CD4-positive, alpha-beta T cell treated with Interleukin-1 beta for 1 hour (primary cell): ENCODE measurements at places on chromosomes 7 and 10.

- DNase-seq, result no peak
These were observed 31.1 kb downstream of the TAX1BP1 start for GRCh38 chr7:27771111-27771510.

GRCh38 chr7:95980706-95981105, 208.4 kb downstream of the DYNC1I1 start:
- DNase-seq, result no peak

- DNase-seq, result no peak
These were observed 41.2 kb upstream of the PLPP4 start for GRCh38 chr10:120415709-120416330.

GRCh38 chr10:80460399-80461207, 6.5 kb downstream of the TSPAN14 start:
- no peak for DNase-seq

- DNase-seq, result no peak
These were observed 42.1 kb downstream of the CUX1 start for GRCh38 chr7:101859411-101860106.

DNA sequence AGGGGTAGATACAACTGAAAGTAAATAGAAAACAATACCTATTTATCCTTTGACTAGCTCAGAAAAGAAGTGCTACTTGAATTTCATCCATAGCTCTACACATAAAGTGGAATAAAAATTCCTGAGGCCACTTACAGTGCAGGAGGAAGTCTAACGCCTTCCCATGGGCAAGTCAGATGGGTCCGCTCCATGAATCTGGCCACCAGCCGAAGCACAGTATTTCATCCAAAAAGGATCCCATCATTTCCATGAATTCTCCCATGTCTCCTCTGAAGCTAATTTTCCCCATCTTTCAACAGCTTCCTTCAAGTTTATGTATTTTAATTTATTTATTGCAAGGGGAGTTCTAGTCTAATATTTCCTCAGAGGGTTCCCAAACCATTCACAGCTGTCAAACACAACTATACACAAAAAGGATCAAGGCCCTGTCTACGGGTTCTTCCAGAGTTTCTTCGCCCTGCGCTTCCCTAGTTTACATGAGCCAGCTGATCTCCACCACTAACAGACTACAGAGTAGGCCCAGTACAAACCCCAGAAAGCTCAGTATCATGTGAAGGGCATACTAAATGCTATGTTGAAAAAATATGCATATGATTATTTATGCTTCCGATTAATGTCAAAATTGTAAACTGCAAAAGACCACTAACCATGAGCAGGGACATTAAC, 184.7 kb downstream of the DOCK4 start:
- DNase-seq, result no peak

GRCh38 chr10:33799281-33799943, 464.9 kb upstream of the NRP1 start:
- no peak for DNase-seq

DNA sequence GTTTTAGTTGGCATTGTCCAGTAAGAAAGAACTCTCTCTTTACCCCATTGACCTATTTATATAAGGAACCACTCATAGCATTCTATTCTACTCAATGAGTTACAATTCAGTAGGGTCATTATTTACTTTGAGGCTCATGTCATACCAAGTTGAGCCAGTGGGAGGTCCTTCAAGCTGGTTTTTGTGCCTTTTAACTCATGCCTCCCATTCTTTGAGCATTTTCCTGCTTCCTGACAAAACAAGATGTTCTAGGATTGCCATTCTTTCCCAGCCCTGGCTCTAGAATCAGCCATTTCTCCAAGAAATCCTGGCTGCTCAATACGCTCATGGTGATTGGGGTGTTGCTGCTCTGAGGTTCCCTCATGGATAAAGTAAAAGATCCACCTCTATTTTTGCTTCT, 250.1 kb downstream of the ABCA13 start:
- DNase-seq, result no peak

GRCh38 chr10:31383810-31384588, 65.0 kb downstream of the ZEB1 start:
- no peak for DNase-seq

DNA sequence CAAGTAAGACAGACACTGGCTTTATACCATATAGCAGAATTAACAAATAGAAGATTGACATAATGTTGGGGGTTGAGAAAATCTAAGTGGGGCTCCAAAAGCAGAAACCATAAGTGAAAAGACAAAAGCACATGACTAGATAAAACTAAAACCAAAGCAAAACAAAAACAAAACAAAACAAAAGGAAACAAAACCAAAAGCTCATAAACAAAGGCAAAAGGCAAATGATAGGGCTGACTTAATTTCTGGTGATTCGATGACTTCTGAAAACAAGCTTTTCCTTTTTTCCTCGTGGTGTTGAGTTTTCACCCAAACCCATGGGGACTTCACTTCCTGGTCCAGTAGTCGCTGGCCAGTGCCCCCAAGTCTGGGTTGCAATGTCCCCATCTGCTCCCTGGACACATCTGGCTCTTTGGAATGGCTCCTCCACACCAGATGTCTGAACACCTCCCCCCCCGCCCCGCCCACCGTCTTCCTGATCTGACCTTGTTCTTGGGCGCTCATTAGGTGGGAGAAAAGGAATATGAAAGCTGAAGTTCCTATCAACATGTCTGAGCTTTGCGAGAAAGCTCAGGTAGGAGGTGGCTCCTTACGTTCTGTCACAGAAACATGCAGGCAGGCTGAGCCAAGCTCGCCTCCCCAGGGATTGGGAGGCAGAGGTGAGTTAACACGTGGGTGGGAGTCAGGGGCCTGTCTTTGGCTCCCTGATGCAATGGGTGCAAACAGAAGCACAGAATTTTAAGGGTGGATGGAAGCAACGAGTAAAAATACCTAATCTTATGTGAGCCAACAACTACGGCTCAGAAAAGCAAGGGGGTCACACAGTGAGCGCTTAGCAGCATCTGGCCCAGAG, 121.0 kb downstream of the NEURL1 start:
- DNase-seq, result no peak

DNA sequence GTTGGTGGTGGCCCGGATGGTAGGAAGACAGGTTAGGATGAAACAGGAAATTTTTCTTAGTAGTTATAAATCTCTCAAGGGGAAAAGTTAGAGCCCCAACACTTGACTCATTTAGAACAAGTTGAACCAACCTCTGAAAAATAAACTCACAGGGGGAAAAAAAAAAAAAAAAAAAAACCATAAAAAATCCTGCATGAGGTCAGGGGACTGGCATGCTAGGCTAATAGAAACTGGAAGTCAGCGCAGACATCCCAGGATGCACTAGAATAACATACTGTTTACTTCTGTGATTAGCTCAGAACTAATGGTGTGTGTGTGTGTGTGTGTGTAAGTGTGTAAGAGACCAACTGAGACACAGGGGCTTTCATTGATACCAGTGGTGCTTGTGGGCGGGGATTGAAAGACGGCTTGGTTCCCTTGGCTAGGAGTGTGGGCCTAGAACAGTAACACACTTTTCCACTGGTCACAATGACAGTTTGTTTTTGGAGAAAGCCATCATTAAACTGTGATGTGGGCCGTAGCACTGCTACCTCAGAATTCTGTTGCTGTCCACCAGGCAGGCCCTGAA, 491.6 kb upstream of the GALNT17 start:
- DNase-seq, result no peak

GRCh38 chr7:7321681-7322080, 139.3 kb downstream of the C1GALT1 start:
- DNase-seq, result peak; percentile 3

DNA sequence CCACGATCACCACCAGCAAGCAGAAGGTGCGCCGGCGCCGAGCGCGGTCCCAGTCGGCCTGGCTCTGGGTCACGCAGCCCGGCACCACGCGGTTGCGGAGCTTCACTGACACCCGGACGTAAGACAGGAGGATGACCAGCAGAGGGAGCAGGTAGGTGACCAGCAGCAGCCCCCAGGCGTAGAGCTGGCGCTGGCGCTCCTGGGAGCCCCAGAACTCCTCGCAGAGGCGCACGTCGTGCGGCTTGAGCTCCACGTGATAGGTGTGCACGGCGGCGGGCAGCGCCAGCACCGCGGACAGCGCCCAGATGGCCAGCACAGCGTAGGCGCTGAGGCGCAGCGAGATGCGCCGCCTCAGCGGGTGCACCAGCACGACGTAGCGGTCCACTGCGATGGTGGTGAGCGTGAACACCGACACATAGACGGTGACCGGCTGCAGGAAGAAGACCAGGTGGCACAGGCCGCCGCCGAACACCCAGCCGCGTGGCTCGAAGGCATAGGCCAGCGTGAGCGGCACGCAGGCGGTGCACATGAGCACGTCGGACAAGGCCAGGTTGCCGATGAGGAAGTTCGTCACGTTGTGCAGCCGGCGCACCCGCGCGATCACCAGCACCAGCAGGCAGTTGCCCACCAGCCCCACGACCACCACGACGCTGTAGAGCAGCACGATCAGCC, 920 bp downstream of the PRLHR start:
- peak; percentile 27 for DNase-seq

- DNase-seq, result no peak
These were observed 3.9 kb downstream of the HMX3 start for GRCh38 chr10:123139521-123140163.

DNA sequence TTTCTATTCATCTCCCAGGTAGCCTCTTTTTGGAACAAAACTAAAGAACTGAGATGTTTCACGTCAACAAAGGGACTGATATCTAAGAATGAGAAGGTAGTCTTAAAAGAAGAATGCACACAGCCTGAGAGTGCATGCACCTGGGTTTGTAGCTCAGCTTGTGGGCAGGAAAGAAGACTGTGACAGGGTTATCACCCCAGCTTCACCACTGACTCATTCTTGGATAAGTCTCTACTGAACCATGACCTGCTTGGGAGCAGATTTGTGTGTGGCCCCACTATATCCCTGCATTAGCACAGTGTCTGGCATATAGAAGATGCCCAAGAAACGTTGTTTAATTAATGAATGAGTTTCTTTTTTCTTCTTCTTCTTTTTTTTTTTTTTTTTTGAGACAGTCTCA, 187.5 kb downstream of the GPAM start:
- no peak for DNase-seq

- no peak for DNase-seq
These were observed 77.8 kb downstream of the BAMBI start for GRCh38 chr10:28754930-28755718.

- no peak for DNase-seq
These were observed 253.1 kb downstream of the GRID1 start for GRCh38 chr10:86113501-86113900.

GRCh38 chr7:19017374-19017773, 100.1 kb downstream of the TWIST1 start:
- DNase-seq, result no peak

DNA sequence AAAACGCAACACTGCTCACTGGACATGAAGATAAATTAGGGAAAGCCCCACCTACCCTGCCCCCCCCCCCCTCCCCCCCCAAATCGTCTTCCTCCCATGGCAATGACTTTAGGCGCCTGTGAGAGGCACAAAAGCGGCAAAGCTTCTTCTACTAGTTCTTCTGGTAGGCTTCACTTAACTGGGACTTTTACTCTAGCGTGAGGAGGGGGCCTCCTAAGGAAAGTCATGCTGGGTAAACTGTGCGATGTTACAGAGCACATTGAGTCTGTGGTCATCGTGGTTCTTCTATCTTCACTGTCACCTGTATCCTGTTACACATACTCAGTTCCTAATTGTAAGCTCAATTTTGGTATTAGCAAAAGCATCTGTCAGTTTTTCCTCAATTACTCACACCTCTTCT, 25.1 kb downstream of the HSPB1 start:
- no peak for DNase-seq

- DNase-seq, result no peak
These were observed 37.1 kb upstream of the ZRANB1 start for GRCh38 chr10:124904796-124905195.

DNA sequence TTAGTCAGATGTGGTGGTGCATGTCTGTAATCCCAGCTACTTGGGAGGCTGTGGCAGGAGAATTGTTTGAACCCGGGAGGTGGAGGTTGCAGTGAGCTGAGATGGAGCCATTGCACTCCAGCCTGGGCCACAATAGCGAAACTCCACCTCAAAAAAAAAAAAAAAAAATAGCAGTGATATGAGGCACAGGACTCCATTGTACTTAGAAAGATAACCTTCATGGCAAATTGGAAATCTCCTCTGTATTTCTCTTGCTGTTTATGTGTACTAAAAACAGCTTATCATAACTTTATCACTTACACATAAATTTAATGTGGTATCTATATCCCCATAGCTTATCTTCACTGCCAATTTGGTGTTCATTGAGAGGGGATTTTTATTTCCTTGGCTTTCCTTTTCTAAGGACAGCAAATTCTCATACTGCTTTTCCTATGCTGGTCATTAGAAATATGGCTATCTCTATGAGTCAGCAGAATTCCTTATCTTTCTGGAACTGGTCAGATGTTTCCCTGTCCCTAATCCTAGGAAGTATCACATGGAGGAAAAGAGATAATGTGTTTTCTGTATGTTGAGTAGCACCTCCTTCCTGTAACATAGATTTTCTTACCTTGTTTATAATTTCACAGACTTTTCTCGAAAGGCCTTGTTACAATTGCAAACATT, 40.6 kb upstream of the ZEB1 start:
- DNase-seq, result no peak

- DNase-seq, result no peak
These were observed 238.2 kb downstream of the GRID1 start for GRCh38 chr10:86128360-86128759.

- no peak for DNase-seq
These were observed 266.8 kb downstream of the SORCS1 start for GRCh38 chr10:106897719-106898118.

DNA sequence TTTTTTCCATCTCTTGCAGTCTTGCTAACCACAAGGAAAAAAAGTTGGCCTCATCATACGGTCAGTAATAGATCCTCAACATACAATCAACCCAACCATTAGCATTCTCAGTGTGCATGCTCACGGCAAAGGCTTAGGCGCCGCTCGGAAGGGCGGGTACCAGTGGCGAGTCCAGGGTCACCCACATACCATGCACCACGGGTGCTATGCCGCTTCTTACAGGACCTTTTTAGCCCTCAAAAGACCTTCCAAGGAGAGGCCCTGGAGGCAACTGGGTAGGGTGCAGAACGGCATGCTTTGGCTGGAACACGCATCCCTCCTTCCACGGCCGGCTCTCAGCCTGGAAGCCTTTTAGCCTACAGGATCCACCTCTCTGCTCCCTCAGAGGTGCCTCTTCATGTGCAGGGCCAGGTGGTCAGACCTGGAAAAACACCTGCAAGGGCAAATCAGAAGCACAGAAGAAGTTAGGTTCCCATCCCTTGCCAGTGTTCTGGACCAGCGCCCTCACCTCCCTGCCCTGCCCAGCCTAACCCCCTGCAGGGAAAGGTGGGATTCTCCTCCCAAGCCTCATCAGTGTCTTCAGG, 5.8 kb downstream of the KLF6 start:
- no peak for DNase-seq

- DNase-seq, result no peak
These were observed 696.3 kb upstream of the GALNT17 start for GRCh38 chr7:70435634-70436033.

- DNase-seq, result no peak
These were observed 36.5 kb upstream of the AKR1C2 start for GRCh38 chr10:5040010-5040673.

GRCh38 chr7:132433301-132433700, 143.0 kb downstream of the PLXNA4 start:
- DNase-seq, result no peak

- DNase-seq, result no peak
These were observed 251.9 kb upstream of the GRM3 start for GRCh38 chr7:86391813-86392212.

- DNase-seq, result no peak
These were observed 31.4 kb downstream of the SVIL start for GRCh38 chr10:29603223-29603896.
